ENCODE measurements at places on chromosomes 6 and 20.

DNA sequence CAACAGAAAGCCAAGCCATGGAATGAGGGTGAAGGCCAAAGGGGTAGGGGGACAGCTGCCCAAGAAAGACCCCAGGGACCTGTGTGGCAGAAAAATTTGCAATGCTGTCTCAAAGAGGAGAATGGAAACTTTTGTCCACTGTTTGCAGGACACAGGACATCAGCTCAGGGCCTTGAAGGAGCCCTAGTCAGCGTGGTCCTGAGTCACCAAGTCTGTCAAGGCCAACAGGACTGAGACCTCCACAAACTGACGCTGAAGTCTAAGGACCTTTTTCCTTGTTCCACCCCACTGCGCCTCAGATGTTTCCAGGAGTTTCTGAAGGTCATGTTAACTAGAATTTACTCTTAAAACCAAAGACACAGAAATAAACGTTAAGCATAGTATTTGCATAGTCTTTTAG, 31.8 kb upstream of the AVP start:
- DNase-seq: no peak

GRCh38 chr6:136604928-136605510, 54.8 kb upstream of the MAP7 start:
- no peak for DNase-seq

DNA sequence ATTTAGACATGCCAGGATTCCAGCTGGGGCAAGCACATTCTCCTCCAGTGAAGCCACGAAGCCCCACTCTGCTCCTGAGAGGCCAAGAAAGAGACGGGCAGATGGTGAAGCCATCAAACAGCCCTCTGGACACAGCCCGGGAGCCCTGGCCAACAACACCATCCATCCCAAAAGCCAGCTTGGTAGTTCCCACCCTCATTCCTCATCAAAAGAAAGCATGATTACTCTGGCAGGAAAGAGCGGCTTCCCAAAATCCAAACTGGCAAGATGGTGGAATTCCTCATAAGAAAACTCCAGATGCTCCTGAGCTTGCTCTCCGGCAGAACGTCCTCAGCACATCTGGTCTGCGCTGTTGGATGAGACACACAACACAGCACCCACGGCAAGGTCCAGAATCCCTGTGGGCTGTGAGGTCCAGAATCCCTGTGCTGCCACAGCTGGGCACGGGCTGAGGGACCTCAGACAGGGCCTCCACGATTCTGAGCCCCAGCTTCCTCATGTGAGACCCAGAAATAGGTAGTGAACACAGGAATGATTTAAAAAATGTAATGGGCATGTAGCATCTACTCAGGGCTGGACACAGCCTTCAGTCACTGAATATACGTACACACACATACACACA, 52.6 kb downstream of the THBS2 start:
- no peak for DNase-seq

DNA sequence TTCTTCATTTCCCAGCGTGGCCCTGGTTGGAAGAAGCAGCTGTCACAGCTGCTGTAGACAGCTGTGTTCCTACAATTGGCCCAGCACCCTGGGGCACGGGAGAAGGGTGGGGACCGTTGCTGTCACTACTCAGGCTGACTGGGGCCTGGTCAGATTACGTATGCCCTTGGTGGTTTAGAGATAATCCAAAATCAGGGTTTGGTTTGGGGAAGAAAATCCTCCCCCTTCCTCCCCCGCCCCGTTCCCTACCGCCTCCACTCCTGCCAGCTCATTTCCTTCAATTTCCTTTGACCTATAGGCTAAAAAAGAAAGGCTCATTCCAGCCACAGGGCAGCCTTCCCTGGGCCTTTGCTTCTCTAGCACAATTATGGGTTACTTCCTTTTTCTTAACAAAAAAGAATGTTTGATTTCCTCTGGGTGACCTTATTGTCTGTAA, 292.7 kb downstream of the ESR1 start:
- DNase-seq: no peak

GRCh38 chr6:151056230-151056907, 183.4 kb upstream of the AKAP12 start:
- no peak for DNase-seq

GRCh38 chr6:66499851-66500250, 792.8 kb upstream of the EYS start:
- no peak for DNase-seq

GRCh38 chr6:83371423-83371822, 59.4 kb downstream of the ME1 start:
- no peak for DNase-seq

GRCh38 chr6:125815080-125815910, 24.5 kb downstream of the NCOA7 start:
- no peak for DNase-seq

DNA sequence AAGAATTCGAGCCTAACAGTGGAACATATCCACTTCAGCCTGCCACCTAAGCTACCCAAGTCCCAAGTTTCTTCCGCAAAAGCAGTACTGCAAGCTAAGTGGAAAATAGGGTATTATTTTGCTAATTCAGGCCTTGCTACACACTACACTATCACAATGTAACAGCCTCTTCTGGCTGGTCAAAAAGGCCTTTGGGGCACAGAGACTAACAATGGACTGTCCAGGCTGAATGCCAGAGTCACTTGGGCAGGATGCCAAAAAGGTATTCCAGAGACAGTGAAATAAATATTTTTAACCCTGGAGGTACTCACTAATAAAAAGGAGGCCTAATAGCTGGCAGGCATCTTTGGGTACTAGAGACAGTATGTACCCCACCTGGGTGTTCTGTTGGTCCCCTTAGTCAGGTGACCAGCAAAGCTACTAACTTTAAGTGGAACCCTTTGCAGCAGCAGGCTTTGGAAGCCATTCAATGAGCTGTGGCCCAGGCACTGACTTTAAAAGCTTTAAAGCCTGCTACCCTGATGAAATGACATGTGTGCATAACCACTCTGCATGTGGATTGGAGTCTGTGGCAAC, 692.1 kb downstream of the HTR1B start:
- no peak for DNase-seq

GRCh38 chr6:21666201-21666691, 72.7 kb downstream of the SOX4 start:
- DNase-seq: no peak

DNA sequence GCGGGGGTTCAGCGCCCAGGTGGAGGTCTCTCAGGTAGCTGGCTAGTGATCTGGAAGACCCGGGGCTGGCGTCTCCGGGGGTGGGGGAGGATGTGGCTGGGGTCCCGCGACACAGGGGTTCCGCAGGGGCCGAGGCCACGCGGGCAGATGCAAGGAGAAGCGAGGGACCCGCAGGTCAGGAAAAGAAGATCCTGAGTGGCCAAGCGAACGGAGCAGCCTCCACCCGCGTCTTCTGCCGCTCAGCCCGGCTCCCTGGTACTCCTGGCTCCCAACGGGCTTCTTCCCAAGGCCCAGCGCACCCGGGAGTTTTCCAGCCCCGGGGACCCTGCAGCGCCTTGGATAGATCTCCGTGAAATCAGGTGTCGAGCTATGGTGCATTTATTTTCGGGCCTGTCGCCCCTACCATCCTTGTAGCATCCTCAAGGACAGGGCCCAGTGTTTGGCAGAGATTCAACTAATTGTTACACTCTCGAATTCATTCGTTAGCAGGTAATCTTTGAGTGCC, 682 bp upstream of the CHD6 start:
- DNase-seq: no peak

All from stimulated activated CD8-positive, alpha-beta memory T cell treated with anti-CD3 and anti-CD28 coated beads, Interleukin-7, amount 100 ng/mL, for 4 hours (primary cell).